Endothelial cell of umbilical vein (primary cell): ENCODE measurements at places on chromosomes 4 and X. TPM values are rescaled to one million over a fixed set of nuclear protein-coding genes. Genes with fewer than 3 reads are reported as not detected.

- DNase-seq = peak; percentile 72
Measured at GRCh38 chrX:63250253-63250868, 100.8 kb downstream of the SPIN4 start.

MTNR1A gene
- polyA plus RNA-seq = not detected in 2 replicates

DNA sequence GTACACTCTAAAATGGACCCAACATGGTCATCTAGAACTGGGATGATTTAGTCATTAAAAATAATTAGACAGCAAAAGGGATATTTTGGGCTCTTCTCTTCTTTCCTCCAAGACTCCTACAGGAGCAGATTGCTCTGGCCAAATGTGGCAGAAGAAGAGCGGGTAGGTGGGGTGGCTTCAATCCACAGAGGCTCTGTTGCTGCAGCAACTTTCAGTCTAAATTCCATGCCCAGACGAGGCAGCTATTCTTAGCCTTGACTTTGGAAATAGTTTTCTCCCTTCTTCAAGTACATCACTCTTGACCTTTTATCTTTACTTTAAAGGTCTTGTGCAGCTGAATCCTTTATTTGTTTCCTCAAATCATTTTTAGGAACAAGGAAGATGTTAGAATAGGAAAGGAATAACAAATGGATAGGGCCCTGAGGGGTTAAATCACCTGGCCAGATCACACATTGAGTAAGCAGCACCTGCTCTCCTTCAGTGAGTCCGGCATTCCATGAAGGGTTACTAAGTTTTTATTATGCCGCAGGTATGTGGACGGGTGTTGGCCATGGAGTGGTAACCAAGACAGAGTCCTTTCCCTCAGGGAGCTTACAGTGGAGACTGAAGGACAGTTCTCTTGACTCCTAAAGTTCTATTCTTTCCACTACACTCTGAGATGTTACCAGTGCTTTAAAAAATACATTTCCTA is 19.3 kb upstream of the SORBS2 start:
- no peak for DNase-seq

DNA sequence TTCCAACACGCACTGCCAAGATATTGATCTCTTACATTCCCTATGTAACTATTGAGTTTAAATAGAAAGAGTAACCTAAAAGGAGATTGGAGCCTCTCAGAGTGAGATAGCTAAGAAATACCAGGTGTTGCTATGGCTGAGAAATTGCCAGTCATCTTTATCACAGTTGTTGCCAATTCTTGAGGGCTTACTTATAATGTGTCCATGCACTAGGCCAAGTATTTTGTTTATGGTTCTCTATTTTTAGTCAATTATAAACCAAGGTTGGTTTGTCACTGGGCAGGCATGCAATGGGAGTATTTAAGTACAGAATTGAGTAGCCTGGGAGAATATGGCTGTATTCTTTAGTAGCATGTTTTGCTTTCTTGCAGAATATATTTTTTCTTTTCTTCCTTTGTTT is 201.6 kb downstream of the TEX13A start:
- DNase-seq = no peak

DNA sequence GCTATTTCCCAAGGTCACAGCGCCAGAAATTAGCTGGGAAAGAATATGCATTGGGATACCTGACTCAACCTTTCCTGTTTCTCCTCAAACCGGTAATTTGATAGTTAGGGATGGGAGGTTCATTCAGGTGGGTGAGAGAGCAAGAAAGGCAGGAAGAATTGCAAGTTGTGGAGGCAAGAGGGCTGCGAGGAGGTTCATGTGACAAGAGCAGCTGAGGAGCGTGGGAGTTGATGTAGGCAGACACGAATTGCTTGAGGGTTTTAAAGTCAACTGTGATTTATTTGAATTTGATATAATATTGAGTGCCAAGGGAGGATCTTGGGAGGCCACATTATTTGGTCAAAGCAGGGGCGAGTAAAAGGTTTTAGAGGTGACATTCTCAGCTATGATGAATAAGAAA is 329.0 kb downstream of the STIM2 start:
- DNase-seq = no peak

GRCh38 chr4:110512901-110513300 is 36.9 kb downstream of the ENPEP start:
- no peak for DNase-seq

GRCh38 chrX:18017411-18017810 is 156.3 kb upstream of the RAI2 start:
- no peak for DNase-seq

SETD7 gene
- 11.7 and 18.8 TPM in 2 replicates for polyA plus RNA-seq

- DNase-seq = peak; percentile 0
Measured at GRCh38 chrX:104913348-104913747, 307.1 kb downstream of the TEX13A start.

EGF gene
- not detected in 2 replicates for polyA plus RNA-seq

- DNase-seq = no peak
Measured at GRCh38 chrX:150234126-150234525, 129.0 kb upstream of the MAMLD1 start.

TFE3 gene
- polyA plus RNA-seq = 22.3 and 26.8 TPM in 2 replicates

DNA sequence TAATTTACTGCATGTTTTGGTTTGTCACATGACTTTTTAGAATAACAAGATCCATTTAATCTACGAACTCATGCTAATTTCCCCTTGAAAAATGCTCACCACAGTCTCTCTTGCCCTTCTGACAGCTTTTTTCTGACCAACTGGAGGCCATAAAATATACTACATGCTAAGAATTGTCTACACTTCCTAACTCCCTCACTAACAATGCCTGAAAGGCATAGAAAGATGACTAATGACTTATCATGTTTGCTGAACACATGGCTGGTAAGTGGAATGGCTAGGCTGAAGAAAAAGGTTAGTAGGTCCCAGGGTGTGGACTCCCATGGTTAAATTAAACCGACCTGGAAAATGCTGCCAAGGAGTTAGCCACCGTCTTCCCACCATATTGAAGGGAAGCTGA is 309.9 kb downstream of the SPOCK3 start:
- DNase-seq = no peak

DNA sequence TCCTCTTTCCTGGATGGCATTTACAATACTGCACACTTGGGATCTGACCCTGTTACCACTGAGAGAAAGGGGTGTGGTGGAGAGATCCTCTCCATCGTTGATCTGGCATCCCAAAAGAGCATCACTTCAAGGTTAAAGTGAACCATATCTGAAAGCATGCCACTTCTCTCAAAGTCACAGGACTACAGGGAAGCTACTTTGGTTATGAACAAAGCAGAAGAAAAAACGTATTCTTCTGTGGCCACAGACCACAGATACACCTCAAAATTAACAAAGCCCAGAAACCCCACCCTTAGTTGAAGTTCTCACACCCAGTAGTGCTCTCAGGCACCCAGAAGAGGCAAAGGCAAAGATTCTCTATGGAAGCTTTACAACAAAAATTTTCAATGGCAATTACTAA is 108.3 kb downstream of the JADE1 start:
- no peak for DNase-seq

GRCh38 chr4:37717576-37717975 is 31.4 kb upstream of the RELL1 start:
- DNase-seq = no peak

DNA sequence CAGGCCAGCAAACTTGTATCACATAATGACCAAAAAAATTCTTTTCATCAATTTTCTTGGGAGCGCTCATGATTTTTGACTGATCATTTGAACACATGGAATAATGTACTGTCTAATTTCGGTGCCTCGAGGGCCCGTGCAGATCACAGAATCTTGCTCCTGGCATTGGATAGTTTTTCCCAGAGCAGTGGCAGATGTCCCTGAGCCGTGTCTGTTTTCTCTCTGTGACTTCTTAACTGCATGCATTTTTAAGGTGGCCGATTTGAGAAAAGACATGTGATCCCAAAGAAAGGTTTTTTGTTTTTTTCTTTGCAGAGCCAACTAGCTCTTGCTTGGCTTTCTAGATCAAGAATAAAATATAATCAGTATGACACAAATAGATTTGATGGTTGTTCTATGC is 19.7 kb downstream of the GPRIN3 start:
- DNase-seq = no peak

DNA sequence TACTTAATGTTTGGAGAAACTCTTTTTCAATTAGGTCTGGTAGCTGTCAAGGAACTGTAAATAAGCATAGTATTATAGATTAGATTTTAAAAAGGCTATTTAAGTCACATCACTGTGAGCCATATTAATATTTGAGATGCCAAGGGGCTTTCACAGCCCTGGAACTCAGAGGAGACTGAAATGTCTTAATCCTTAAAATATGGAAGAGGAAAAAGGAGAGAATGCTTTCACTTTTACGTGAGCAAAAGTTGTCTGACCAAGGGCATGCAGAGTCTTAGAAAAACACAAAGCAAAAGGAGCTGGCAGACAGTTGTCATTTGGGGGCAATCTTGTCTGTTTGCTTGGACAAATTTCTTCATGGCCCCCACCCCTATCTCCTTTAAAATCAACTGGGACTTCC is 253.2 kb upstream of the IGFBP7 start:
- DNase-seq = no peak

- DNase-seq = no peak
Measured at GRCh38 chr4:151614561-151614960, 146.2 kb downstream of the GATB start.

GRCh38 chr4:189874591-189874990 is 66.1 kb upstream of the FRG1 start:
- DNase-seq = no peak

DNA sequence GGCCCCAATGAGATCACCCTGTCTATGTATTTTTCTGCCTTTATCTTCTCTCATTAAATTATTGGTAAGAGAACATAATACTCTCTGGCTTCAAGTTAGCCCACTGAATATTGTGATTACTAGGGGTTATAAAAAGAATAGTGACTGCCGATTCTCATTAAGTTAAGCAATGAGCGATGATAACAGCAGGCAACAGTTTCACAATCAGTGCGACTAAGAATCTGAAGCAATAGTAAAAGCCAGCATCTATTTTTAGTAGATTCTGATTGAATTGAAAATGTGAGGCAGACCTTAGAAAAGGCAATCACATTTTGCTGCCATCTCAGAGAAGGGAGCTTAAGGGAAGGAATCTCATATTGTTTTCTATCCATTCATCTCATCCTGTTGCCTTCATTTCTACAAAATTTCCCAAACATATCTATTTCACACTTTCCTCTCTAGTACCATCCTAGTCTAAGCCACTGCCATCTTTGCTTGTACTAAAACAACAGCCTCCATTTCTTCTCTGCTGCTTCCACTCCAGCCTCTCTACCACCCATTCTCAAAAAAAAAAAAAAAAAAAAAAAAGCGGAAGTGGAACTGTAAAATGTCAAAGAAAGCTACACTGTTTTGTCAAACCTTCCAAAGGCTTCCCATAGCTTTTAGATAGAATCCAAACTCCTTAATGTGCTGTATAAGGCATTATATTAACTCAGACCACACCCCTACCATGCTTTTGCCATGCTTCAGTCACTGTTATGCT is 17.4 kb downstream of the GABRA4 start:
- DNase-seq = no peak

GPR50 gene
- polyA plus RNA-seq = not detected in 2 replicates

CSAG1 gene
- not detected in 2 replicates for polyA plus RNA-seq

DNA sequence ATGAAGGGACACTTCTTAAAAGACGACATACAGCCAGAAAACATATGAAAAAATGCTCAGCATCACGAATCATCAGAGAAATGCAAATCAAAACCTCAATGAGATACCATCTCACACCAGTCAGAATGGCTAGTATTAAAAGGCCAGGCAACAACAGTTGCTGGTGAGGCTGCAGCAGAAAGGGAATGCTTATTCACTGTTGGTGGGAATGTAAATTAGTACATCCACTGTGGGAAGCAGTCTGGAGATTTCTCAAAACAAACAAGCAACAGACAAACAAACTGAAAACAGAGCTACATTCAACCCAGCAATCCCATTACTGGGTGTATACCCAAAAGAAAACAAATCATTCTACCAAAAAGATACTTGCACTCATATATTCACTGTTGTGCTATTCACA is 197.9 kb downstream of the EVC2 start:
- no peak for DNase-seq

GRCh38 chrX:140817943-140818342 is 108.4 kb downstream of the LINC00632 start:
- peak; percentile 8 for DNase-seq

GLRB gene
- 3.6 and 3.8 TPM in 2 replicates for polyA plus RNA-seq

DNA sequence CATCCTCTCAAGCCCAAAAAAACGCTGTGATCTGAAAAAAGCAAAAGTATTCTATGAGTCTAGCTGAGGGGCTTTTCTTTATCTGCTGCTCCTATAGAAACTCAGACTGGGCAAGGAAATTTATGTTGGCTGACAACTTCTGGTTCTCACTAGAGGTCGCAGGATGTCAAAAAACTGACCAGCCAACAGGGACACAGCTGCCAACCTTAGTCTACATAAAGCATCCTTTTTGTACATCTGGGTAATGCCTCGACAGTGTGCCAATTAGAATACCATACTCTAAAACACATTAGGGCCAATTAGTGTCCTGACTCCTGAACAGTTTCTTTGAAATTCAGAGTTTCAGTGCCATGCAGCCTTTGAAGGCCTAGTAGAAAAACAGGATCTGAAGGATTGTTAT is 8.8 kb upstream of the TLL1 start:
- peak; percentile 36 for DNase-seq

GRCh38 chrX:48974033-48974432 is 2.4 kb upstream of the KCND1 start:
- DNase-seq = no peak

SLITRK2 gene
- not detected in 2 replicates for polyA plus RNA-seq

DNA sequence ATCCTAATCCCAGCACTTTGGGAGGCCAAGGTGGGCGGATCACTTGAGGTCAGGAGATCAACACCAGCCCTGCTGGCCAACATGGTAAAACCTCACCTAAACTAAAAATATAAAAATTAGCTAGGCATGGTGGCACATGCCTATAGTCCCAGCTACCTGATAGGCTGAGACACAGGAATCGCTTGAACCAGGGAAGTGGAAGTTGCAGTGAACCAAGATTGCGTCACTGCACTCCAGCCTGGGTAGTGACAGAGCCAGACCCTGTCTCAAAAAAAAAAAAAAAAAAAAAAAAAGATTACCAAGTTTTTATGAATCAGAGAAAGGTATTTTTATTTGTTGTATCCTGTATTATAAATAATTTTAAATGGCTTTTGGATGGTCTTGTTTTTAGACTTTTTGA is 15.1 kb downstream of the TRAPPC11 start:
- no peak for DNase-seq

METAP1 gene
- 17.8 and 26.4 TPM in 2 replicates for polyA plus RNA-seq

FAM184B gene
- not detected in 2 replicates for polyA plus RNA-seq

DNA sequence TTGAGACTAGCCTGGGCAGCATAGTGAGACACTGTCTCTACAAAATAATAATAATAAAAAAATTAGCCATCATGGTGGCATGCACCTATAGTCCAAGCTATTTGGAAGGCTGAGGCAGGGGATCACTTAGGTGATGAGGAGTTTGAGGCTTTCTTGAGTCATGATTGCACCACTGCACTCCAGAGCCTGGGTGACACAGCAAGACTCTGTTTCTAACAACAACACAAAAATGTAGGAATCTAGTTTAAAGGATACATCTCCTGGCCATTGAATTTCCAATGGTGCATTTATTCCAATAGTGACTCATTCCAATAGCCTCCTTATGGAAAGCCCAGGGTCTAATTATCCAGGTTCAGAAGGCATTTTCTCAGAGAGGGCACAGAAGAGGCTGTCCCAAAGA is 21.9 kb upstream of the HERC6 start:
- no peak for DNase-seq
